ENCODE measurements at places on chromosomes 2 and 18.
A peak's percentile ranks its signal among the peaks of the same experiment; 100 is the strongest.

DNA sequence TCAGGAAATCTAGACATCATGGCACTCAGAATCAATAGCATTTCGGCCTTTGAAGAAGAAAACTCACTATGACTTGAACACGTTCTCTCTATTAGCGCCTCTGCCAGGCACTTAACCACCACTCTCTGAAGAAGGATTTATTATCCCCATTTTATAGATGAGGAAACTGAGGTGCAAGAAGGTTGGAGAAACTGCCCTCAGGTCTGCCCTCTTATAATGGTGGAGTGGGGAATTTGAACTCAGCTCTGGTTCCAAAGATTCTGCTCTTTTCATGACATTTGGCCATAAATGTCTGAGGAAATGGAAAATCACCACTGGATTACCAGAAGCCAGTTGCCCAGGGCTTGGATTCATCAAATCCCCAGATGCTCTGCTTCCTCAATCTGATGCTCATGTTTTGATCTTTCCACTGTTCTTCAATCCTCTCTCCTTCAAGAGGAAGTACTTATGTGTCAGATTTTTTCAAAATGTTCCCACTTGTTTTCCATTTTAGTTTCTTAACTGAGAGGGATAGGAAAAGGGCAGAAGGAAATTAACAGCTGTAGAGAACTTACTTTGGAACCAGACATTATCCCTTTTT is 68.1 kb downstream of the ANTXR1 start:
- no peak for DNase-seq

DNA sequence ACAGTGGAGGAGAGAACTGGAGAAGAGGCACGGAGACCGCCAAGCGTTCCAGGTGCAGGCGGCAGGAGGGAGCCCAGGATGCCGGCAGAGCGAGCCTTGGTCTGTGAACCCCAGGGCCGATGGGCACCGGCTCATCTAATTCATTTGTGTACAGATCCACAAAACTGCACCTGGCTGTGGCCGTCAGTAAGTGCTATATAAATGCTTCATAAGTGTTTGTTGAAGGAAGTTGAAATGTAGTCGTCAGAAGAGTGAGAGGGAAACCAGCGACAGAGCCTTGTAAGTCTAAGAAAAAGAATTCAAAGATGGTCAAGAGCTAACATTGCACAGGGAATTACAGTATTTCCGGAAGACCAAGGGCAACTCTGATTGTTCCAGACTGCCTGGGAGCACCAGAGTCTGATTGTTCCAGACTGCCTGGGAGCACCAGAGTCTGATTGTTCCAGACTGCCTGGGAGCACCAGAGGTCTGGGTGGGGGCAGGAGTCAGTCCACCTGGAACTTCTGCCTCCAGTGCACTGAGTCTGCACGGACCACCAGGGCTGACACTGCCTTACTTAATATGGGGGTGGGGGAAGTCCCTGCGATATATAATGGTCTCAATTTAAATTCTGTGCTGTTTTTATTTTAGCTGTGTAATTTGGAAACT is 112.3 kb downstream of the BCL2 start:
- DNase-seq, result peak; percentile 58

GRCh38 chr2:195769975-195770374 is 112.9 kb downstream of the SLC39A10 start:
- no peak for DNase-seq

GRCh38 chr2:64862623-64863022 is 126.6 kb upstream of the SLC1A4 start:
- DNase-seq, result no peak

GRCh38 chr2:224400886-224401632 is 848 bp downstream of the FAM124B start:
- no peak for DNase-seq

- no peak for DNase-seq
Measured at GRCh38 chr18:11669271-11669947, 19.7 kb upstream of the GNAL start.

- no peak for DNase-seq
Measured at GRCh38 chr2:28356095-28356911, 36.4 kb upstream of the FOSL2 start.

GRCh38 chr2:113175042-113175628 is 1.4 kb downstream of the PSD4 start:
- peak; percentile 79 for DNase-seq

DNA sequence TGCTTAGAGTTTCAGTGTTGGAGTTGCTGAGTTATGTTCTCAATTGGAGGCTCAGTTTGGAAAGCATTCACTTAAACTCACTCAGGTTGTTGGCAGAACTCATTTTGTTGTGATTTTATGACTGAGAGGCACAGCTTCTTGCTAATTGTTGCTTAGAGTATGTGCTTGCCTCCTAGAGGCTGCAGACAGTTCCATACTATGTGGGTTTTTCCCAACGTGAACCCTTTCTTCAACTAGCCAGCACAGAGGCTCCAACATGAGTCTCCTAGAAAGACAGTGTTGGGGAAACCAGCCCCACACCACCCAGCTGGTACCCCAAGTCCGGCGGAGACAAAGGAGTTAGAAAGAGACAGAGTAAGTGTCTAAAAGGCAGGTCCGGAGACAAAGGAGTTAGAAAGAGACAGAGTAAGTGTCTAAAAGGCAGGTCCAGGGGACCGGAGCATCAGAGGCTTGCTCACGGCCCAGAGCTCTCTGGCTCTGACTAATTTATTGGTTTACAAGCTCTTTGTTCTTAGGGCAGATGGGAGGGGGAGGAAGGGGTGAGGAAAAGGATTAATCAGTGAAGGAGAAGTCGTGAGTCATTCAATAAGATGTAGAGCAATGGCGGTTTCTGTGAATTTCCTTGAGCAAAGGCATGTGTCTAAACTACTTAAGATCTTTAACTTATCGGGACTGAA is 999.7 kb upstream of the LRRTM1 start:
- no peak for DNase-seq

GRCh38 chr18:28181616-28182015 is 4.7 kb upstream of the CDH2 start:
- DNase-seq, result no peak

GRCh38 chr2:15177103-15177502 is 384.0 kb downstream of the NBAS start:
- peak; percentile 72 for DNase-seq

GRCh38 chr2:43109261-43109743 is 117.1 kb downstream of the ZFP36L2 start:
- DNase-seq, result no peak

GRCh38 chr2:1656326-1656960 is 87.9 kb downstream of the PXDN start:
- no peak for DNase-seq

DNA sequence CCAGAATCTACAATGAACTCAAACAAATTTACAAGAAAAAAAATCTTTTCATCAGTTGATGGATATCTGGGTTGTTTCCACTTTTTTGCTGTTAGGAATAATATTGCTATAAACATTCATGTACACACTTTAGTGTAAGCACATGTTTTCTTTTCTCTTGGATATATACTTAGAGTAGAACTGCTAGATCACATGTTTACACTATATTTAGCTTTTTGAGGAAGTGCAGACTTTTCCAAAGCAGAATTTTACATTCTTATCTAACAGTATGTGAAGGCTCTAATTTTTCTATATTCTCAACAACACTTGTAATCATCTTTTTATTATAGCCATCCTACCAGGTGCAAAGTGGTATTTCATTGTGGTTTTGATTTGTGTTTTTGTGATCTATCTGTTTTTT is 103.6 kb upstream of the RMP24 start:
- no peak for DNase-seq

GRCh38 chr2:552906-553305 is 124.3 kb downstream of the TMEM18 start:
- no peak for DNase-seq

DNA sequence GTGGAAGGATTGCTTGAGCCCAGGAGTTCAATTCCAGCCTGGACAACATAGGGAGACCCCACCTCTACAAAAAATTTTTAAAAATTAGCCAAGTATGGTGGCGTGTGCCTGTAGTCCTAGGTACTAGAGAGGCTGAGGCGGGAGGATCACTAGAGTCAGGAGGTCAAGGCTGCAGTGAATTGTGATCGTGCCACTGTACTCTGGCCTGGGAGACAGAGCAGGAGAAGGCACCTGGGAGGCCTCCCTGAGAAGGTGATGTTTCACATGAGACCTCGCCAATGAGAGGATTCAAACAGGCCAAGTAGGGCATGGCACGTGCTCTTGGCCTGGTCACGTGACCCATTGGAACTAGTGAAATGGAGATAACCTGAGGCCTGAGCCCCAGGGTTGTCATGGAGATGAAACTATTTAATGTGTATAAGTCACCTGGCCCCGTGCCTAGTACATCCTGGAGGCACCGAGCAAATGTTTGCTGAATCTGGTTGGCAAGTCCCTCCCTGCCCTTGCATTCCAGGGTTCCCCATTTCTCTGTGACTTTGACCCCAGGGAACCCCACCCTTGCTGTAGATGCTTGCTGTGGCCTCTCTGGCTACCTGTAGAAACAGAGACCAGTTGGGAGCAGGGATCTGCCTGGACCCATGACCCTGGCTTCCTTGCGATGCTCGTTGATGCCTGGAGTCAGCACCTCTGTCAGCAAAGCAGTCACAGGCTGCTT is 26.1 kb upstream of the ROCK2 start:
- DNase-seq, result no peak

DNA sequence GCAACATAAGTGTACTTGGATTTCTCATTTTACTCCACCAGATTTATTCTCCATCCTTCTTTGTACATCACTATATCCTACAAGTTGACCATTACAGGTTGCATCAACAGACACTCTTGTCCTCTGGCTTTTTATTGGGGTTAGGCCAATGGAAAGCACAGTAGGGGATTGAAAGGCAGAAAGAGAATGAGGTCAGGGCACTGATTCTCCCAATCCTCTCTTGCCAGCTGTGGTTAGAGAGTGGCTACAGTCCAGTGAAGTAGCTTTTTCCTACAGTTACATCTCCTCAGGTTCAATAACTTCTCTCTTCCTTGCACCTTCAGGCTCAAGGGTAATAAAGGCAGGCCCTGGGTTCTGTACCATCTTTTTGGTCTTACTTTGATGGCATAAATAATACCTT is 20.2 kb upstream of the COL5A2 start:
- no peak for DNase-seq

GRCh38 chr18:40367576-40367975 is 1587.5 kb upstream of the PIK3C3 start:
- no peak for DNase-seq

- no peak for DNase-seq
Measured at GRCh38 chr2:16330571-16330970, 335.1 kb downstream of the CYRIA start.

DNA sequence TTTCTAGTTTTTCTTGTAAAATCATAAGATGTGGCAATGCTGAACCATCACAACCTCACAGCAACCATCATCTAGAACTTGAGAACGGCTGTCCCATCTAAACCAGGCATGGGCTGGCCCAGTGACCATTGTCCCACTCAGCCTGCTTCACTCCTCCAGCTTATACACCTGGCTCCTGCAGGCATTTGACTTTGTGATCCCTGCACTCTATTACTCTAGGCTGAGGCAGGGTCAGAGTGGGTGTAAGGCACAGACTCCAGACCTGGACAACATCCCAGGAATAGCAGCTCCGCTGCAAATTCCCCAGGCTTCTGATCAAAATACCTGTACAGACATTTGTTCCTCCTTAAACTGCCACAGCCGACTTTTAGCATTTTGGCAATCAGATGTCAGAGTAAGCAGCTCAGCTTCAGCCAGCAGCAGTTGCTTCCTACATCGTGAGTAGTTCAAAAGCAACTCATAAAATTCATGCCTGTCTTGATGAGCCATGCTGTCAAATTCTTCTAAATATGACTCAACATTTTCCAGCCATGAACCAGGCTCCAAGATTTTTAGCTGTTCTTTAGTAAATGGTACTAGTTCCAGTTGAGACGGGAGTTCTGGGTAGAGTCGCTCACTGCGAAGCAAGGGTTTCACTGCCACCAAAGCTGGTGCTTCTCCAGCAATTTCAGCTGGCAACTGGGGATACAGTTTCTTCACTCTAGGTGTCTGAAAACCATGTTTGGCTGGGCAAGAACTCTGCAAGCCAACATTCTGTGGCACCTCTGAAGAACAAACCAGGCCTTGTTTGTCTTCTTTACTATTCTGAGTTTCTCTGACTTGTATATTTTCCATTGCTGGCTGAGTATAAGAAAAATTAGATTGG is 12.8 kb downstream of the EPG5 start:
- no peak for DNase-seq

DNA sequence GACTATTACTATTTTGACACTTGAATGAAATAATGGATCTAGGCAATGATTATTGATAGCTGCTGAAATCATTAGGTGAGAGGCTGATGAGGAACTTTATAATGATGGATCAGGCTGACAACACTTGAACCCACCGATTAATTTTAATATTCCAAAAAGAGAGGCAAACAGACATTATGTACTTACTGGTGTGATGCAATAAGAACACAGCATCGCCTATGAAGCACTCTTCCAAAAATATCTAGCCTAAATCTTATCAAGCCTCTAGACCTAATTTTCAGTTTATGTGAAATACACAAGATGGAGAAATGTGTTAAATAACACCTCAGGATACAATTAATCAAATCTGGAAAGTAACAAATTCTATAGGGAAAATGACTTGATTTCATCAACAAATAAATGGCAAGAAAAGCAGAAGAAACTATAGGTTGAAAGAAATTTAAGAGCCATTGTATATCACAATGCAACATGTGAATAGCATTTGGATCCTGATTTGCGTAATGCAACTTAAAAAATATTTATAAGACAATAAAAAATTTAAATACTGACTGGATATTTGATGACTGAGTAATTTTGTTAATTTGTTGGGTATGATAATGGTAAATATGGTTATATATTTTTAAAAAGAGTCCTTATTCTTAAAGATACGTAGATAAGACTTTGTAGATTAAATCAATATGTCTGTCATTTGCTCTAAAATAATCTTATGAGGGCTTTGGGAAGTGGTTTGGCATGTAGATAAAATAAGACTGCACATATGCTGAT is 17.2 kb upstream of the SSB start:
- DNase-seq, result no peak

DNA sequence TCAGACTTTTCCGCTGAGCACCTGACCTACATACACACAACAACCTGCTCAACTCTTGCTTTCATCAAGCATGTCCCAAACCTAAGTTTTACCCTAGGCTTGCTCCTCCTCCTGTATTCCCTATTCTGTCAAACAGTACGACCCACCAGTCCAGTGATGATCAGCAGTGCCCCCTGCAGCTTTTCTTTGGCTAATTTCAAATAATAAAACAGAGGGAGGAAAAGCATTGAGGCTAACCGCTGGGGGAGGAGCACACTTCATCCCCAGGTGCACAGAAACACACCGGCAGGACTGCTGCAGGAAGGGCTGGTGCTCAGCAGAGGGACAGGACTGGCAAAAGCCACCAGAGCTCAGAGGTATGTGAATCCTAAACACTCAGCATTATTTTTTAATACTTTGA is 21.2 kb downstream of the E2F6 start:
- DNase-seq, result no peak

GRCh38 chr2:32522770-32523169 is 105.1 kb upstream of the TTC27 start:
- no peak for DNase-seq

GRCh38 chr2:235609746-235610145 is 115.9 kb downstream of the AGAP1 start:
- no peak for DNase-seq

- DNase-seq, result no peak
Measured at GRCh38 chr2:167017021-167017420, 128.7 kb downstream of the XIRP2 start.

All from activated T-cell treated with anti-CD3 and anti-CD28 coated beads, Interleukin-2, amount 50 U/mL, for 48 hours (primary cell).